ENCODE measurements at places on chromosomes 6 and 20.

GRCh38 chr6:166852451-166852975 is 103.8 kb downstream of the RNASET2 start:
- no peak for DNase-seq

DNA sequence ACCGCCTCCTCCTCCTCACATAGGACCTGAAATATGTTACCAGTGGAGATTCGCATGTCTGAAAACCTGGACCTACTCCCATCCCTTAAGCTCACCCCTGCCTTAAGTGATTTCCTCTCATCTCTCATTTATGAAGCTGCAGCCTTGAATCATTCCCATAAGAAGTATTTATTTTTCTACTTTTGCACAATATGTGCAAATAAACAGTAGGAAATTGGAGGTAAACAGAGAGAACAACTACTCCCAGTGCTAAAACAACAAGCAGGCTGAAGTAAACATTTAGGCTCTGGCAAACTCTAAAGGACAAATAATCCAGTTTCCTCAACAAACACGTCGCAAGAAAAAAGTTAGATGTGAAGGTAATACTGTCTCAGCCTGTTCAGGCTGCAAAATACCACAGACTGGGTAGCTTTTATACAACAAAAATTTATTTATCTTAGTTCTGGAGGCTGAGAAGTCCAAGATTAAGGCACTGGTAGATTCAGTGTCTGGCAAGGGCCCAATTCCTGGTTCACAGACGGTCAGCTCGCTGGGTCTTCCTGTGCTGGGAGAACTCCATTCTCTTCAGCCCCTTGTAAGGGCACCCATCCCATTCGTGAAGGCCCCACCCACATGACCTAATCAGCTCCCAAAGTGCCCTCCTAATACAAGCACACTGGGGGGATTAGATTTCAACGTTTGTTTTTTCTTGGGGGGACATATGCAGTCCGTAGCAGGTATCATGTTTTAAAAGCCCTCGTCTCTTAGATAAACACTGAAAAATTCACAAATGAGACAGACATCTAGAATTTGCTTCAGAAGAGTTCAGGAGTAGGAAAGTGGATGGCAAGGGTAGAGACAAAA is 15.6 kb downstream of the SPATA2 start:
- no peak for DNase-seq

DNA sequence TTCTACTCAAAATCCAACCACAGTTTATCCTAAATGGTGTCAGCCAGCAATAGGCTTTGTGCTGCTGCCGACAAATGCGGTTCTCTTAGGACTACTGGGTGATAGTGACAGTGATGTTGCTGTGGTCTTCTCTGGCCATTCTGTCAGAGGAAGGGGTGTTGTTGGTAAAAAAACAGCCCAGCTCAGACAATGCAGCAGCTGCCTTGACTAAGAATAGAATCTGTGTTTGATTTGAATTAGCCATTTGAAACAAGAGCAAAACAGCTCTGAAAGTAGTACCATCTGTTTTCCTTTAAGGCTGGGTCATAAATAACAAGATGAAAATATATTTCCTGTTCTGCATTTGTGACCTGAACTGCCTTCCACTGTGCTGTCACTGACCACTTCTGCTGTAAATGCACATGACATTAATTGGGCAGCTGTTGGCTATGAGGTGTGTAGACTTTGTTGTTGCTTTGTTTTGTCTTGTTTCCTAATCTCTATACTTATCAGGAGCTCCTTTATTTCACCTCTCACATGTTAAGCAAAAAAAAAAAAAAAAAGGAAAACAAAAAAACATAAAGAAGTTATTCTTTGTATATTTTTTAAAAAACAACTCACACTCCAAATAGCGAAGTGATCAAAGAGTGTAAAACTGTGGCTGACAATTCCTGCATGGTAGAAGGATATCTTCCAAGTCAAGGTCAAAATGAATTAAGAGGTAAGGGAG is 497.8 kb upstream of the ARID1B start:
- no peak for DNase-seq

GRCh38 chr6:14644381-14644780 is 526.8 kb downstream of the CD83 start:
- DNase-seq, result no peak

DNA sequence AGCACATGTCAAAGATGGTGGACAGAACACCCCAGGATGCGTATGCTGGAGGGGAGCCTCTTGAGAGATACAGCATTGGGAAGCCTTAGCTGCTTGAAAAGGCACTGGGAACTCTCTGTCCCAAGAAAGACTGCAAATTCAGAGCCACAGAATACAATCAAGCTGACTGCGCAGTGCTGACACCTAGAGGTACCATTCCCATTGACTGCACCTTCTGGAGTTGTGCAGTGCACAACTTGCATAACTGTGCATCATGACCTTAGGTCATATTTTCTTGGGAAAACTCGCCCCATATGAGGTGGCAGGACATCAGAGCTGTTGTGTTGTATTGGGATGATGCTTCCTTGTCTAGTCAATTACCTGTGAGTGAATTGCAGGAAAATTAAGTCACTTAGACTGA is 646.5 kb upstream of the NOX3 start:
- no peak for DNase-seq

DNA sequence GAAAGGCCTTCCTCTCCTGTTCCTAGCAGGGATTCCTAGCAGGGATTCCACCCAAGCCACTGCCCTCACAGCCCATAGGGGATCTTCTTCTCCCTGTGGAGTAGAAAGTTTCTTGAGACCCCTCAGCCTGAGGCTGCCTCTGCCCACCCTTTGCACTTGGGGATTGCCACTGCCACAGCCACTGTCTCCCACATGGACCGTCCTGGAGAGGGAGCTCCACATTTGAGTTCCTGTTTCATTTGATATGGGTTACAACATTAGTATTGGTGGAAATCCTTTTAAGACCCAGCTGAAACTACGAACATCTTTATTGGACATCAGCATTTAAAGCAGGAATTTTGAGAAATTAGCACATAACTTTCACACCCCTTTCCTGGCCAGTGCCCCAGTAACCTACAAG is 25.6 kb downstream of the HLA-G start:
- DNase-seq, result no peak

- DNase-seq, result no peak
Observed at GRCh38 chr6:112618849-112619248, 271.7 kb downstream of the RFPL4B start.

DNA sequence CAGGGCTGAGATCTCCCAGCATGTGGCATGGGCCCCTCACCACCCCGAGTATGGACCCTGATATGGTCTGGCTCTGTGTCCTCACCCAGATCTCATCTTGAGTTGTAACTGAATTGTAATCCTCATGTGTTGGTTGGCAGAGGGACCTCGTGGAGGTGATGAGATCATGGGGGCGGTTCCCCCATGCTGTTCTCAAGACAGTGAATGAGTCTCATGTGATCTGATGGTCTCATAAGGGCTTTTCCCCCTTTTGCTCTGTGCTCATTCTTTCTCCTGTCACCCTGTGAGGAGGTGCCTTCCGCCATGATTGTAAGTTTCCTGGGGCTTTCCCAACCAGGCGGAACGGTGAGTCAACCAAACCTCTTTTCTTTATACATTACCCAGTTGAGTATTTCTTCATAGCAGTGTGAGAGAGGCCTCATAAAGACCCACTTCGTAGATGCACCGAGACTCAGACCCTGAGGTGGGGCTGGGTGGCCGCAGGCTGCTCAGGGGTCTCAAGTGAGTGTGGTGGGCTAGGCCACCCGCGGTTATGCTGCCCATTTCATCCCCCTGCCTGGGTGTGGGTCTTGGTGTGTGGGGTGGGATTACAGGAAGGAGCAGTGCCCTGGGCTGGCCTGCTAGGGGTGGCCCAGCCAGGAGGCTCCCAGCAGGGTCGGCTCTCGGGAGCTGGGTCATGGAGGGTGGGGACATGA is 26.2 kb upstream of the GATA5 start:
- DNase-seq, result peak; percentile 83

DNA sequence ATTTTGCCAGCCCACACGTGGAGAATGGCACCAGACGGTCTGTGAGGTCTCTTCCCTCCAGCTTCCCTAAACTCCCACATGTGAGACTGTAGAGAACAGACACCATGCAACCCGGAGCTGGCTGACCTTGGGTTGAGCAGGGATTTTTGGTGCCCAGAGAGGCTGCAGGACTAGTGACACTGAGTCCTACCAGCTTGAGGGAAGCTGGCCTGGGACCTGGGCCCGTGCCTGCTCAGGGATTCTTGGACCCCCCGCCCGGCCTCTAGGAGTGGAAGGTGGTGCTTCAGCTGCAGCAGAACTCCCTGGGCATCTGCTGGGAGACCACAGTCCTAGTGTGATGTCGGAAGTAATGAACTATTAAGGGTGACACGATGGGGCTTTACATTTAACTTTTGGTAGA is 3.2 kb downstream of the PSMG4 start:
- DNase-seq, result no peak

- no peak for DNase-seq
Observed at GRCh38 chr6:145135702-145136101, 599.6 kb downstream of the EPM2A start.

DNA sequence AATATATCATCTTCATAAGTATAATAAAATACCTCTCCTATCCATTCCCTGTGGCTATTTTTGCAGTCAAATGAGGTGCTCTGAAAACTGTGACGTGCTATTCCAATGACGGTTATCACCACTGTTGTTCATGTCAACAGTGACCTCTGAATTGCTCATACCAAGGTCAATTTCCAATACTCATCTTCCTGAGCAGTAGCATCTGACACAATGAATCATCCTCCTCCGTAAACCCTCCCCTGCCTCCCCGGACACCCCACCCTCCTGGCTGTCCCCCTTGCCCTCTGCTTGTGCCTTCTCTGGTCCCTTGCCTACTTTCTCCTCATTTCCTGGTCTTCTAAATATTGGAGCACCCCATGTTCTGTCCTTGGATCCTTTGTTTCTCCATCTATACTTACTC is 77.7 kb upstream of the SLC22A23 start:
- no peak for DNase-seq

- no peak for DNase-seq
Observed at GRCh38 chr6:159463119-159463829, 229.8 kb downstream of the SOD2 start.

- DNase-seq, result no peak
Observed at GRCh38 chr20:25281541-25281991, 33.7 kb downstream of the PYGB start.

- no peak for DNase-seq
Observed at GRCh38 chr6:31453259-31453658, 44.7 kb upstream of the MICB start.

- no peak for DNase-seq
Observed at GRCh38 chr20:51134405-51134804, 111.5 kb upstream of the KCNG1 start.

DNA sequence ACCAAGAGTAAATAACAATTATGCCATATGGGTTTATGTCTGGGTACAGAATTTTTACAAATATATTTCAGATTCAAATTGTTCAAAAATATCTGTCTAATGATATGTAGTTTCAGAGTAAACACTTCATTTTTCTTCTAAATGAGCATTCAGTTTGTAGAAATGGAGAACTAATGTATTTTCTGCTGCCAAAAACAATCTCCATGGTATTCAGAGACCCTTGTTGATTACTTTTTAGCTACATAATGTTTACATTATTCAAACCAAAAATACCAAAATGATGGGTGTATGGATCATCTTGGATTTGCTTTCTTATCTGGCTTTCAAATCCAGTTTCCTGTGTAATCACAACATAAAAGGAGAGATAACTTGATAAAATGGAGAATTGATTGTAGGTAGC is 576.0 kb upstream of the CDH4 start:
- no peak for DNase-seq

DNA sequence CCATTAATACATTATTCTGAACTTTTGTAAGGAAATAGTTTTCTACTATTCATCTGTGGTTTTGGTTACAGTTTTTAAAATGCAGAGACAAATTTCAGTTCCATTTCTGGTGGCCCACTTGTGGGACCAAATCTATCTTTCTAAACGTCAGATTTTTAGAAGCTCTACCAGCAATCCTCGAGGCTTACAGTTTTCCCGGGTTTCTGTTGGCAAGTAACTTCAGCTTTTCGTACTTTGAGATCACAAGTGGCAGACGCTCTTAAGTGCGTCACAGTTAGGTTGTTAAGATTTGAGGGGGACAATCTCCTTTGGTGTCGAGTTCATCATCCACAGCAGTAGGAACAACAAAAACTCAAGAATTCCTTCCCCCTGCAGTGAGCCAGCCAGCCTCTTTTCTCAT is 60.0 kb downstream of the JARID2 start:
- peak; percentile 52 for DNase-seq

DNA sequence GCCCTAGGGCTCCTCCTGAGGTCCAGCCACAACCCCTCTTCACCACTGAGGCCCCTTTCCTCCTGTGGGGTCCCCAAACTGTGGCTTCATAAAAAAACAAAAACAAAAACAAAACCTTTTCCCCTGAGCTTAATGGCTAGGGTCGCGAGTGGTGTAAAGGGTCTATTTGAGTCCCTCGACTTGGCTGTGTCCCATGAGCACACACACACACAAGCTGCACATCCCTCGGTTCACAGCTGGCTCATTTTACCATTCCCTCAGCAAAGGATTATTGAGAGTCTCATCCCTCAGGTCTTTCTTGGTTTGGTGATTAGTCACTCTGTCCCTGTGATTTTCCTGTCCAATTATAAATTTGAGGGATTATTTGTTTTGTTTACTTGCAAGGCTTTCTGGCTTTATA is 206.1 kb upstream of the SASH1 start:
- no peak for DNase-seq

GRCh38 chr6:62298745-62299392 is 12.8 kb upstream of the KHDRBS2 start:
- DNase-seq, result no peak

DNA sequence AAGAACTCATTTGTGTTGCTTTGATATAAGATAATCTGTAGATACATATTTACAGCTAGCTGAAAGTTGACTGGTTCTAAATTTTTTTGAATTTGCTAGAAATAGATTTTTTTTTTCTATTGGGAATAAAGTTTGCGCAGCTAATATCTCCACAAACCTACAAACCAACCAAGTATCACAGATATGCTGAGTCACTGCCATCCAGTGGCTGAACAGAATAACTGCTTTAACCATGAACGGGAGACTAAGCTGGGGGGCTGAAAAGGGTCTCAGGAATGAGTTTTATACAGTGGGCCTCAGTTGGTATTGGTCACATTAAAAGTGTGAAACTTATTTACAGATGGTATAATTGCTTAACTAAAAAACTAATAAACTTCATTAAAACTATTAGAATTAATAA is 326.7 kb upstream of the CNR1 start:
- DNase-seq, result no peak

DNA sequence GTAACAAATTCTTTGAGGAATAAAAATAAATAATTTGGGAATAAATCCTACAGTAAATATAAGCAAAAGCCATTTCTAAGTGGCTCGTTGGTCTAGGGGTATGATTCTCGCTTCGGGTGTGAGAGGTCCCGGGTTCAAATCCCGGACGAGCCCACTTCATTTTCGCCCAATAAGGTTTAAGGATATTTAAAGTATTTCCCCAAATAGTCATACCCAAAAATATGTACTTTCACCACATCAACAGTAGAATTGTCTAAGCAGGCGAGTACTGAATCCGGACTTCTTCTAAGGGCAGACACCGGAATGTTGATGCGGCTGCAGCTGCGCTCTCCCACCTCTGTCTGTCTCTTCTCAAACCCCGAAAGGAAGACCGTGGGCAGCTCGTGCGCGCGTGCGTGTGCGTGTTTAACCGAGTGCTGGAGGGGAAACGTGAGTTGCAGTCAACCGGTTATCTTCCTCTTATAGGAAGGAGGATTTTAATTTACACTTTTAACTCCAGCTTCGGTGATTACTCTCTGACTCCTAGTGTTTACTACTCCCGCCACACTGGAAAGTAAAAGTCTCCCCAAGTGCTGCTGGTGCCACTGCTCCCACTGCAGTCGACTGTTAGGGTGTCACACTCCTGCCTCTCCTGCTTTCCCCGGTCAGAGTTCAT is 155.7 kb upstream of the PRSS16 start:
- DNase-seq, result peak; percentile 67
